Trophoblast cell (in vitro differentiated cells and primary cell): ENCODE measurements at places on chromosomes 12 and 14.

DNA sequence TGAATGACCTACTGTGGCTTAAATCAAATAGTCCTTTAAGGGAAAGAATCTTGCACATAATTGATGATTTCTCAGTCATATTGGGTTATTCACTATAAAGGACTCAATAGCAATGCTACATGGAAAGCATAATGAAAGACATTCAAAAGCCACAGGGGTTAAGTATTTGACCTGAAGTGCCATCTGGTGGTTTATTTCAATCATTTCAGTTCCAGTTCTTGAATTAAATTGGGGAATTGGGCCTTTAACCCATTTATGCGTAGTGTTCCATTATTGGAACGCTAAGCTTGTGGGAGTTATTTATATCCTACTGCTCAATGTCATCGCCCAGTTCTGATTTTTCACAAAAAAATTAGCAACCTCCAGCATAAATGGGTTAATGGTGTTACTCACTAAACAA lies 41.3 kb upstream of the C12orf71 start:
- H3K36me3 ChIP-seq = no peaks in the 10 kb centered on the region
- no peaks in the 10 kb centered on the region for H3K27me3 ChIP-seq
- no peak overlapping the region for H3K27ac ChIP-seq
- no peaks in the 10 kb centered on the region for H3K4me1 ChIP-seq

DNA sequence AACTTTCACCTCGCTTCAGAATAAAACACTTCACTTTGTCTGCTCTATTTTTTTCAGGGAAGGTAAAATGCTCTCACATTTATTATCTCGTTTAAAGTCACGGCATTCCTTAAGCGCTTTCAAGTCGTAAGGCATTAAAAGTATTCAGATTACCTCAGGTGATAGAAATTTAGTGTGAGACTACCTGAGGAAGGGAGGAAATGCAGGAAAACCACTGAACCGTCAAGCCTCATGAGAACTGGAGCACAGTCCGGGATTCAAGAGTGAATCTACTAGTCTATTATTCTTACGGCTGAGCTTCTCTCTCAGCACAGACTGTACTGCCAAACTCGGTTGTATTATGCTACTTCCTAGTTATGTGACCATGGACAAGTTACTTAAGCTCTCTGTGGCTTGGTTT lies 8.3 kb upstream of the PPFIBP1 start:
- no peaks in the 10 kb centered on the region for H3K36me3 ChIP-seq
- H3K4me3 ChIP-seq = no peak overlapping the region
- peaks cover 10% of the 10 kb centered on the region for H3K4me1 ChIP-seq
- H3K27me3 ChIP-seq = no peaks in the 10 kb centered on the region
- DNase-seq = peak; percentile 88
- peak overlapping the region; percentile 98 for H3K27ac ChIP-seq

DNA sequence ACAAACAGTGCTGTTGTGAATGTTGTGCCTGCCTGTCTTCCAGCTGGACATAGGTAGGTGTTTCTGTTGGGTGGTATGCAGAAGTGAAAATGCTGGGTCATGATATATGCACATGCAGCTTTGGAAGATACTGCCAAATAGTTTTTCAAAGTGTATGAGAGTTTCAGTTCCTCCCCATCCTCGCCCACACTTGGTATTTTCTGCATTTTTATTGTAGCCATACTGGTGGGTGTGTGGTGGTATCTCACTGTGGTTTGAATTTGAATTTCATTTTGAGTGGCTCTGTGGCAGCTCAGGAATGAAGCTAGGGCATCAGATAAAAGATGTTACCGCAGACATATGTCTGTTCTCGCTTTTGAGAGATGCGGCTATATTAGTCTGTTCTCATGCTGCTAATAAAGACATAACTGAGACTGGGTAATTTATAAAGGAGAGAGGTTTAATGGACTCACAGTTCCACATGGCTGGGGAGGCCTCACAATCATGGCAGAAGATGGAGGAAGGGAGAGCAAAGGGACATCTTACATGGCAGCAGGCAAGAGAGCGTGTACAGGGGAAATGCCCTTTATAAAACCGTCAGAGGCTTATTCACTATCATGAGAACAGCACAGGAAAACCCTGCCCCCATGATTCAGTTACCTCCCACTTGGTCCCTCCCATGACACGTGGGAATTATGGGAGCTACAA lies 183.1 kb downstream of the CAND1 start:
- H3K27me3 ChIP-seq = no peaks in the 10 kb centered on the region
- H3K36me3 ChIP-seq = no peaks in the 10 kb centered on the region
- peaks cover 3% of the 10 kb centered on the region for H3K4me1 ChIP-seq
- no peak for DNase-seq
- no peak overlapping the region for H3K4me3 ChIP-seq
- no peak overlapping the region for H3K27ac ChIP-seq

- DNase-seq = no peak
- H3K27ac ChIP-seq = no peak overlapping the region
- no peak overlapping the region for H3K4me3 ChIP-seq
- H3K4me1 ChIP-seq = no peaks in the 10 kb centered on the region
- H3K36me3 ChIP-seq = no peaks in the 10 kb centered on the region
Measured at GRCh38 chr12:78210894-78211302, 380.2 kb downstream of the NAV3 start.

DNA sequence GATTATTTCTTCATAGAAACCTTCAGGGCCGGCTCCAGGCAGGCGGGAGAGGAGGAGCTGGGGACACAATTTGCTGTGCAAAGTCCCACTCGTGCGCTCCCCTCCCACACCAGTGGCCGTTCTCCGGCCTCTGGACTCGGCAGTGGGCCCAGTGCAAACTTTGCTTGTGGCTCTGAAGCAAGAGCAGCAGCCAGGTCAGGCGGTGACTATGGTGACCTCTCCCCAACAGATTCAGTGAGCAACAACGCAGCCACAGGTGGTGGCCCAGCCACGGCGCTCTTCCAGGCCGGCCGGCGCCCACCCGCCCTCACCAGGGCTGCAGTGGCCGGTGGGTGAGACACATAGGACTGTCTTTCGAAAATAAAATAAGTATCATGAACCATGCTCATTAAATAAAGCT lies 29.5 kb downstream of the VPS37B start:
- no peak overlapping the region for H3K4me3 ChIP-seq
- H3K27me3 ChIP-seq = no peaks in the 10 kb centered on the region
- H3K4me1 ChIP-seq = peaks cover 10% of the 10 kb centered on the region

- DNase-seq = peak; percentile 15
- peaks cover 12% of the 10 kb centered on the region for H3K4me1 ChIP-seq
- no peak overlapping the region for H3K4me3 ChIP-seq
- H3K36me3 ChIP-seq = no peaks in the 10 kb centered on the region
Measured at GRCh38 chr14:54000341-54000811, 43.8 kb upstream of the BMP4 start.
